ENCODE measurements at places on chromosomes 6 and 20.

DNA sequence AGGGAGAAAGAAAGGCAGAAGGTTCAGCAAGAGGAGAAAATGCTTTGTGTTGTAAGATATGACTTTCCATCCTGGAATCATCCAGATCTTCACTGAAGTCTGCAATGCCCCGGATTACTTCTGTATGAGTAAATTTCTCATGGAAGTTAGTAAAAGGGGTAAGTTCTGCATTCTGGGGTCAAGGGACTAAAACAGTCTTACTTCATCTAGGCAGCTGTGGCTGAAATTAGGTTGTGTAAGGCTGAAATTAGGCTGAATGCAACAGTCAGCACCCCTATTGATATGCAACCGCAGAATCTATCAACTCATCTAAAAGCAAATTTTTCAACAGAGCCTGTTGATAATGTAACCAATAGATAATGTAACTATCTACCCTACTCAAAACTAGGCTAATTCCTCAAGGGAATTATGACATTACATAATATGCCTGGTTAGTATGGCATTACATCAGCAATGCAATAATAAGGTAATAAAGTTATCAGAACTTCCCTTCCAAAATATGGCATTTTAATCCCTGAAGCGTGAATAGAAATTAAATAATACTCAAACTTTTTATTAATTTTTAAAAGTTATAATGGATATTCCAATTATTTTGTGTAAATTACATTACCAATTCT lies 671.7 kb upstream of the CITED2 start:
- no peak for DNase-seq

- no peak for DNase-seq
Measured at GRCh38 chr20:23311947-23312506, 38.6 kb upstream of the NXT1 start.

GRCh38 chr20:17863577-17864292 lies 104.9 kb downstream of the SNX5 start:
- no peak for DNase-seq

DNA sequence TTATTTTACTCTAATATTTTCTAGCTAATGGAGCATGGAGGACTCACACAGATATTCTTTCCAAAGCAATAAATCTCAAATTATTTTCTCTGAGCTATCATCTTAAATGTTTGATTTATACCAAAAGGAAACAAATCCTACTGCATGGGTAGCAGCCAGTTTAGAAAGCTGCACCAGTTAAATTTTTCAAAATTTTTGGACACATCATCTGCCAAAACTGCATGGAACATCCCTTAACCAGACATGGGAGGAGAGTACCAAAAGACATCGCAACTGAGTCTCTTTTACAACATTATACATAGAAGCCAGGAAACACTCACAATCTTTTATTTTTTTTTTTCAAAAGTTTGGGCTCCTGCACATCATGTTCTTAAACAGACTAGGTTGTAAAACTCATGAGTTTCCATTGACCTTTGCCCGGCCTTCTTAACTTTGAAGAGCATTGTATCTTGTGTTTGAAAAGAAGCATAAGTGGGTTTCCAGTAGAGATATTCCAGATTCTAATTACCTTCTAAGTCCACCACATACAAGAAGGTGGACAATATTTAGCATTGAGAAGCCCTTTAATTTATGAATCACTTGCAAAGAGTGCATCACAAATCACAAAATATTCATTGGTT lies 87.7 kb upstream of the HMGCLL1 start:
- no peak for DNase-seq

- no peak for DNase-seq
Measured at GRCh38 chr20:43238833-43239232, 49.1 kb upstream of the PTPRT start.

- no peak for DNase-seq
Measured at GRCh38 chr6:142648036-142648451, 296.9 kb downstream of the HIVEP2 start.

DNA sequence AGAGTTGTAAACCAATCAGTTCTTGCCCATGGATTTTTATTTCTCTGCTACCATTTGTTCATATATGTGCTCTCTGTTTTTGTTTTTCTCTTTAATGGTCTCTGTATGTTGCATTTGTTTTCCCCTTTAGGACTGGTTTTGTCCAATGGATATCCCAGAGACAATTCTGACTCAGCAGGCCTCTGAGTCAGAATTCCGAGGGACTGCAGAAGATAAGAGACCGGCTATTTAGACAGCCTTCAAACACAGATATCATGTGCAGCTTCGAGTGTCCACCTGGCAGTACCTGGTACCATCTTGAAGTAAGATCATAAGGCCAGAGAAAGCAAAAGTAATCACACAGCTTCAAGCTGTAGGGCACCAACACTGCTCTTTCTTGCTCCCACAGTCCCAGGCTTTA lies 125.5 kb downstream of the ELOVL4 start:
- DNase-seq, result no peak

DNA sequence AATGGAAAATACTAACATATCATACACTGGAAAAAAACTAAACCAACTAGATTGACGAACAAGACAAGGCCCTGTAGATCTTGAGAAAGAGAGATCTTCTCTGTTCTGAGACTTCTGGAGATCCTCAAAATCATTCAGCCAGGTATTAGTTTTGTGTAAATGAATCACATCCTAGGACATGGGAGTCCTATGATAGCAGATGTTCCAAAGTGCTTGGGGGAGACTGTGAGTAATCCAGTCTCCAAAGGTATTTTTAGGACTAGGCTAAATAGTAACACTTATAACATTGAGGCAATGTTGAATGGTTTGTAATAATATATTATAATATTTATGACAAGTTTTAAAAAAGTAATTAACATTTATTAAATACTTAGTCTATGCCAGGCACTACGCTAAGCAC lies 275.0 kb downstream of the BTBD9 start:
- no peak for DNase-seq

GRCh38 chr20:47317127-47317895 lies 39.2 kb downstream of the ZMYND8 start:
- peak; percentile 59 for DNase-seq

GRCh38 chr20:20499439-20499838 lies 131.5 kb downstream of the INSM1 start:
- DNase-seq, result no peak

DNA sequence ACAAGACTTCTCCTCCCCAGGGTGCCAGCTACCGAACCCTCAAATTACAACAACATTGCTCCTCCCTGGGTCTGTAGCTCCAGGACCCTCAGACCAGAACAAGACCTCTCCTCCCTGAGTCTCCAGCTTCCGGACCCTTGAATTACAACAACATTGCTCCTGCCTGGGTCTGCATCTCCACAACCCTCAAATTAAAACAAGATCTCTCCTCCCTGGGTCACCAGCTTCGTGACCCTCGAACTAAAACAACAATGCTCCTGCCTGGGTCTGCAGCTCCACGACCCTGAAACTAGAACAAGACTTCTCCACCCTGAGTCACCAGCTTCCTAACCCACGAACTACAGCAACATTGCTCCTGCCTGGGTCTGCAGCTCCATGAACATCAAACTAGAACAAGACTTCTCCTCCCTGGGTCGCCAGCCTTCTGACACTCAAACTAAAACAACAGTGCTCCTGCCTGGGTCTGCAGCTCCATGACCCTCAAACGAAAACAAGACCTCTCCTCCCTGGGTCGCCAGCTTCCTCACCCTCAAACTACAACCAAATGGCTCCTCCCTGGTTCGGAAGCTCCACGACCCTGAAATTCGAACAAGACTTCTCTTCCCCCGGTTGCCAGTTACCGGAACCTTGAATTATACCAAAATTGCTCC lies 324.5 kb downstream of the PREX1 start:
- no peak for DNase-seq

DNA sequence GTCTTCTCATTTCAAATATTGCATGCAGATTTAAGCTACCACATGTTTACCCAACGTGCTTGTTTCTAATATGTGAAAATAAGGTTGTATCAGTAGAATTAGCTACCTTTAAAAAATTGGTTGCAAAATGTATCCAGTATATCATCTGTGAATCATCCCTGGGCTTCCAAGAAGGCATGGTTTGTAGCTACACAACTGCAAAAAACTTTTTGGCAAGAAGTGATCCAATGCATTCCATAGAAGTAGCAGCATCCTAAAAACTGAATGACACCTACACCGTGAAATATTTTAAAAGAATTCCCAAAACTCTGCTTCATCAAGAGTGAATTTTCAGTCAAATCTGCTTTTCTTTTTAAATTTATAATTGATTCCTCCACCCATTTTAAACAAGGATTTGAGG lies 89.1 kb downstream of the AIG1 start:
- DNase-seq, result no peak

- no peak for DNase-seq
Measured at GRCh38 chr6:160804639-160805038, 102.6 kb downstream of the PLG start.

DNA sequence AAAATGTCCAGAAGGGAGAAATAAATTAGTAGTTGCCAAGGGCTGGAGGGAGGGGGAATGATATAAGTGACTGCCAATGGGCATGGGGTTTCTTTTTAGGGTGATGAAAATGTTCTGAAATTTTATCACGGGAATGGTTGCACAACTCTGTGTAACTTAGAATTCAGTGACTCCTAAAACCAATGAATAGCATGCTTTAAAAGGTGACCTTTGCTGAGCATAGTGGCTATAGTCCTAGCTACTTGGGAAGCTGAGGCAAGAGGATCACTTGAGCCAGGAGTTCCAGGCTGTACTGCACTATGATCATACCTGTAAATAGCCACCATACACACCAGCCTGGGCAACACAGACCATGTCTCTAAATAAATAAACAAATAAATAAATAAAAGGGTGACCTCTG lies 109.0 kb downstream of the ATG5 start:
- DNase-seq, result no peak

DNA sequence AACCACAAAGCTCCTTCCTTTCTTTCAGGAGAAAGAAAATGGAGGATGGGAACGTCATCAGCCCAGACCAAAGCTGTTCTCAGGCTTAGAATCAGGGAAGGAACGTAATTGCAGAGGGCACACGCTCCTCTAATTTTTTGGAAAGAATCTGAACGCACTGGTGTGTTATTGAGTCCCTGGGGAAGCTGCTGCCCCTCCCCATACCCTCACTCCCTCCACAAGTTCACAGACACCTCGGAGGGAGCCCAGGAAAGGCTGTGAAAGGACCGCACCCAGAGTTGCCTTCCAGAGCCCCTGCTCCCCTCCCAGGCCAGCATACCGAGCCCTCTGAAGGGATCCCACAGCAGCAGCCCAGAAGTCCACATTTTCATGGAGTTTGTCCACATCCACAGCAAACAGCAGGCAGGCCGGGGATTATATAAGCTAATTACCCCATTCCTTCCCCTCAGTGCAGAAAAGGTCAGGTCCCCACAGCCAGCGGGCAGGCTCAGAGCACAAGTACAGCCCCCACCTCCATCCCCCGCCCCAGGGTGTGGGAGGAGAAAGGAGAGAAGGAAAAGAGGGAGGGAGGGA lies 53.7 kb downstream of the ANKRD60 start:
- no peak for DNase-seq

GRCh38 chr6:126038234-126038633 lies 51.9 kb downstream of the TRMT11 start:
- no peak for DNase-seq

- no peak for DNase-seq
Measured at GRCh38 chr6:168232062-168232461, 87.5 kb downstream of the DACT2 start.

- DNase-seq, result no peak
Measured at GRCh38 chr6:157133856-157134255, 189.5 kb downstream of the TMEM242 start.

DNA sequence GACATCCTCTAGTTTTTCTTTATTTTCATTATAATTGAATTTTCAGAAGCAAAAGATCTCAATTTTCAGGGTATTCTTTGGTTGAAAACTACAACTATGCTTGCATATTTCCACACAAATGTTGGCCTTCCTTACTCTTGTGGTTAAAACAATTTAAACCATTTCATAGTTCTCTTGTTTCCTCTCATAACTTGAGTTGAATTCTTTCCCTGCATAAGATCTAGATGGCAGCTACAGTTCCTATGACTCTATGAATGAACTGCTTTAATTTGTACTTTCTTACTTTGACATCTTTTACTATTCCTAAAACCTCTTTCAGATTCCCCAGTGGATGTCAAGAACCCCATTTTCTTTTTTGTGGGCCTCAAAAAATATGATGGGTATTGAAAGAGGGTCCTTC lies 564.5 kb downstream of the NKAIN2 start:
- DNase-seq, result no peak

DNA sequence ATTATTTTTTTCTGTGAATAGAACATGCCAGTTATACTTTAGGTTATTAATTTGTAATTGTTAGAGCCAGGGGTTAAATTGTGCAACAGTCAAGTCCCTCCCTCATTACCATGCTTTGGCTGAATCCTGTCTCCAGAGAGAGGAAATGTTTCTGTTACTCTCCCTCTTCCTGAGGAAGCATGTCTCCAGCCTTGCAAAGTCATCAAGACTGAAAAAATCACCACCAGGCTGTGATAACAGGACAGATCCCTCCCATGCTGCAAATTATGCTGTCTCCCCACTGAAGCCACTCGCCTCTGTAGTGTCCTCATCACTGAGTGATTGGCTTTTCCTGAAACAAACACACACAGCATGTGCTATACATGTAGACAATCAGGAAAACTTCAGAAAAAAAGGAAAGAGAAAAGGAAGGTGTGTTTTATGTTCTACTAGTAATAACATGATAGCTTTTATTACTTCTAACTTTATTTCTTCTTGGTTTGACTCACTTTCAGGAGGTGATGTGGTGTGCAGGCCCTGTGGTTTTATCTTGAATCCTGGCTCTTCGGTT lies 290.0 kb upstream of the JAG1 start:
- no peak for DNase-seq

DNA sequence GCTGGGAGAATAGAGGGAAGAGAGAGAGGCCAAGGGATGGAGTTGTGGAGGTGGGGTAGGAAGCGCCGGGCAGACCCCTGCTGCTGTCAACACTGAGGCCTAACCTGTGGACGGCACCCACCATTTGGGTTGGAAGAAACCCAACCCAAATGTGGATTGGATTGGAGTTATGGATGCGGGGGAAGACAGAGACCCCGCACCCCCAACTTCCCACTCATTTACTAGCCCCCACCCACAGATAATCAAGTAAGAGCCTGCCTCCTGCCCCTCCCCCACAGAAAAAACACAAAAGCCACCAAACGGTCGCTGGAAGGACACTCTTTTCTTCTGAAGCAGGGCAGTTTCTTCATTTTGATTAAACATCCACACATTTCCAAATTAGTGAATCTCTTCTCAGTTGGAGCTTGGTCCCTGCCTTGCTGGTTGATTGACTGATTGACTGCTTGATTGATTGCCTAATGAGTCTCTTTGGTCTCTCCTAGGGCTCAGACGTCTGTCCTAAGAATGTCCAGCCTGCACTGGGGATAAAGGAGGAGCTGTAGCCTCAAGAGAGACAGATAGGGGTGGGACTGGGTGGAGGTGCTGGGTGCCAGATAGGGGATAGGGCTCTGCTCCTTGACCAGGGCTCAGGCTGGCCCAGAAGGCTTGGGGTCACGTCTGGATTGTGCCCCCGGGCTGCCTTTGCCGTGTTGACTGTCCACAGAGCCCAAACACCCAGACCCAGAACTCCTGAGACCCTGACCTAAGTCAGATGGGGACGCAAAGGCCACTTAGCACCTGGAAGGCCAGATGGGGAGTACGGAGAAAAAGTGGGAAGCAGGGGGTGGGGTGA lies 74.9 kb upstream of the FOXP4 start:
- no peak for DNase-seq

All from CD4-positive, alpha-beta T cell treated with Interleukin-4 for 4 hours (primary cell).